Naive B cell (primary cell): ENCODE measurements at places on chromosomes 1 and 21.

GRCh38 chr1:169012416-169012815, 94.1 kb upstream of the ATP1B1 start:
- H3K27ac ChIP-seq = no peak overlapping the region
- H3K4me1 ChIP-seq = no peaks in the 10 kb centered on the region
- H3K4me3 ChIP-seq = no peak overlapping the region
- DNase-seq = no peak
- peaks cover 8% of the 10 kb centered on the region for H3K27me3 ChIP-seq

GRCh38 chr1:244965185-244966030, 101.1 kb upstream of the HNRNPU start:
- H3K4me3 ChIP-seq = no peak overlapping the region
- H3K36me3 ChIP-seq = no peaks in the 10 kb centered on the region
- peaks cover 16% of the 10 kb centered on the region for H3K4me1 ChIP-seq
- DNase-seq = no peak
- no peaks in the 10 kb centered on the region for H3K27me3 ChIP-seq
- no peak overlapping the region for H3K27ac ChIP-seq

DNA sequence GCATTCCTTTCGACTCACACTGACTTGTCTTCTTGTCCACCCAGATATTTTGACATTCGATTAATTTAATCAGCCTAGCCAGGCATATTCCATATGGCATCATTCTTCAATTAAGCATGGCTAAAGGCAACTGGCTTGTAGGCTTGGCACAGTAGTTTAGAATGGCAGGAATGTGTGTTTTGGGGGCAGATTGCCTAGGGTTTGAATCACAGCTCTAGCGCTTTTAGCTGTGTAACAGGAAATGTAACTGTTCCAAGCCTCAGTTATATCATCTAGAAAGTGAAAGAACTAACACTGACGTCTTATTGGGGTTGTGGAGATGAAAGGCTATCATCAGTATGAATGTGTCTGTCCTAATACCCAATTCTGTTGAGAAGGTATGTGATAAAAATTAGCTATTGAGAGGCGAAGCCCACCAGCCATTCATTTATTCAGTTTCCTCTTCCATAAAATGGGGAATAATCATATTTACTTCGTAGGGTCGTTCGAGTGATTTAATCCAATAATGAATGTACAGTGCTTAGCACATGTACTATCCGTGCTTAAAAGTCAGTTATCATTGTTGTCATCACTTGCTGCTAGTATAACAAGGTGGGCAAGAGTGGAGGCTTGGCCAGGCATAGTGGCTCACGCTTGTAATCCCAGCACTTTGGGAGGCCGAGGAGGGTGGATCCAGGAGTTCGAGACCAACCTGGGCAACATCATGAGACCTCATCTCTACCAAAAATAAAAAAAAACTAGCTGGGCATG, 41.6 kb upstream of the GRHL3 start:
- no peak overlapping the region for H3K27ac ChIP-seq
- H3K4me1 ChIP-seq = no peaks in the 10 kb centered on the region

GRCh38 chr1:43492826-43493225, 37.9 kb upstream of the PTPRF start:
- H3K4me1 ChIP-seq = no peaks in the 10 kb centered on the region
- no peak for DNase-seq
- peaks cover 34% of the 10 kb centered on the region for H3K36me3 ChIP-seq
- H3K4me3 ChIP-seq = no peak overlapping the region

DNA sequence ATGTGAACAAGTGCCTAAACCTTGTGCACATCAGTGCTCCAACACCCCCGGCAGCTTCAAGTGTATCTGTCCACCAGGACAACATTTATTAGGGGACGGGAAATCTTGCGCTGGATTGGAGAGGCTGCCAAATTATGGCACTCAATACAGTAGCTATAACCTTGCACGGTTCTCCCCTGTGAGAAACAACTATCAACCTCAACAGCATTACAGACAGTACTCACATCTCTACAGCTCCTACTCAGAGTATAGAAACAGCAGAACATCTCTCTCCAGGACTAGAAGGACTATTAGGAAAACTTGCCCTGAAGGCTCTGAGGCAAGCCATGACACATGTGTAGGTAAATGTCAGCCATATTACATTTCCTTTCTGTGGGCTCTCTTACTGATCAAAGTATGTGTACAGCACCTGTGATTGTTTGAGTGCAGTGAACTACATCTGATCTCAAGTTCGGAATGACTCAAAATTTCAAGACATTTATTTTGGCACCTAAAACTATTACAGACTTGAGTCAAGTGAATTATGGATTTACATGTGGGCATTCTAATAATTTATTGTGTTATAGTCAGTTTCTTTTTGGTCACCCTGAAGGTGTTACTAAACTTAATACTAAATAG, 196.5 kb downstream of the TPR start:
- H3K36me3 ChIP-seq = no peaks in the 10 kb centered on the region
- H3K4me3 ChIP-seq = no peak overlapping the region
- DNase-seq = no peak
- no peaks in the 10 kb centered on the region for H3K4me1 ChIP-seq
- peaks cover 5% of the 10 kb centered on the region for H3K27me3 ChIP-seq

DNA sequence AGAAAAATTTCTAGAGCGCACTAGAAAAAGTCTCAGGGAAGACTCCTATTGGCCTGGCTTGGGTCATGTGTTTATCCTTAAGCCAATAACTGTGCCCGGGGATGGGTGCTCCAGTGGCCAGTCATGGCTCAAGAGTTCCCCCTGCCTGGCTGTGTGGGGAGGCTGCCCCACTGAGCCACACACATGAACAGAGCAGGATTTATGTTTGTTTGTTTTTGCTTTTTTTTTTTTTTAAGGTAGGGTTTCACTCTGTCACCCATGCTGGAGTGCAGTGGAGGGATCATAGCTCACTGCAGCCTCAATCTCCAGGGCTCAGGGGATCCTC, 21.8 kb downstream of the EDN2 start:
- H3K36me3 ChIP-seq = no peaks in the 10 kb centered on the region
- H3K27me3 ChIP-seq = peaks cover 19% of the 10 kb centered on the region
- no peaks in the 10 kb centered on the region for H3K4me1 ChIP-seq
- H3K4me3 ChIP-seq = no peak overlapping the region
- H3K27ac ChIP-seq = no peak overlapping the region

- no peak overlapping the region for H3K27ac ChIP-seq
- H3K27me3 ChIP-seq = no peaks in the 10 kb centered on the region
- no peak for DNase-seq
- no peaks in the 10 kb centered on the region for H3K4me1 ChIP-seq
- H3K36me3 ChIP-seq = no peaks in the 10 kb centered on the region
- no peak overlapping the region for H3K4me3 ChIP-seq
Observed at GRCh38 chr1:233569636-233570035, 44.3 kb upstream of the KCNK1 start.

GRCh38 chr1:154448331-154448811, 43.2 kb downstream of the IL6R start:
- no peak for DNase-seq
- peaks cover 11% of the 10 kb centered on the region for H3K27me3 ChIP-seq
- H3K4me1 ChIP-seq = no peaks in the 10 kb centered on the region
- peaks cover 12% of the 10 kb centered on the region for H3K36me3 ChIP-seq
- no peak overlapping the region for H3K4me3 ChIP-seq

DNA sequence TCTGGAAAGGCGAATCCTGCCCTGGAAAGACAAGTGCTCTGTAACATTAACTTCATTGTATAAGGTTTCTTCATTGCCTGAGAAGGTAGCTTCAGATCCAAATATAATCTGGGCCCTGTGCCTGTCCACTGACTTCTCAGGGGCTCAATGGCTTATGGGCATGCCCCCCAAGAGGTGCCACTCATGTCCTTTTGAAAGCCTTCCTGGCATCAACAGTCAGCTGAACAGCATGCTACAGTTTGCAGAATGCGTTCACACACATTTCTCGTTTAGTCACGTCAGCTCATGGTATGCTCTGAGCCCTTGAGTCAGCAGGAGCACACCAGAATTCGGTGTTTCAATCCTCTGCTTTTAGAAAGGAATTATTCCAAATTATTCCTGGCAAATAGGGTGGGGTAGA, 23.8 kb downstream of the TMCC2 start:
- H3K4me3 ChIP-seq = no peak overlapping the region
- DNase-seq = no peak
- no peak overlapping the region for H3K27ac ChIP-seq

GRCh38 chr1:172212124-172212523, 208.4 kb upstream of the C1orf105 start:
- DNase-seq = no peak
- H3K27ac ChIP-seq = no peak overlapping the region
- no peaks in the 10 kb centered on the region for H3K36me3 ChIP-seq
- no peaks in the 10 kb centered on the region for H3K27me3 ChIP-seq
- H3K4me1 ChIP-seq = no peaks in the 10 kb centered on the region
- no peak overlapping the region for H3K4me3 ChIP-seq

DNA sequence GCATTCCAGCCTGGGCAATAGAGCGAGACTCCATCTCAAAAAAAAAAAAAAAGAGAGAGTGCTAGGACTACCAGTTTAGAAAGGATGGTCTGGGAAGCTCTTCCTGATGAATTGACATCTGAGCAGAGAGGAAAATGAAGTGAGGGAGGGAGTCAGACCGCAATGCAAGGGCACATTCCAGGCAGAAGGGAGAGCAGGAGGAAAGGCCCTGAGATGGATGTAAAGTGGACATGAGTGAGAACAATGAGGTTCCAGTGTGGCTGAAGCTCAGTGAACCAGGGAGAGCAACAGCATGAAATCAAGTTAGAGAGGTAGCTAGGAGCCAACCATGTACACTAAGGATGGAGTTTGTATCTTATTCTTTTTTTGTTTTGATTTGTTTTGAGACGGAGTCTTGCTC, 55.9 kb upstream of the SPOCD1 start:
- H3K4me3 ChIP-seq = no peak overlapping the region
- DNase-seq = no peak
- H3K27me3 ChIP-seq = no peaks in the 10 kb centered on the region
- no peaks in the 10 kb centered on the region for H3K36me3 ChIP-seq

DNA sequence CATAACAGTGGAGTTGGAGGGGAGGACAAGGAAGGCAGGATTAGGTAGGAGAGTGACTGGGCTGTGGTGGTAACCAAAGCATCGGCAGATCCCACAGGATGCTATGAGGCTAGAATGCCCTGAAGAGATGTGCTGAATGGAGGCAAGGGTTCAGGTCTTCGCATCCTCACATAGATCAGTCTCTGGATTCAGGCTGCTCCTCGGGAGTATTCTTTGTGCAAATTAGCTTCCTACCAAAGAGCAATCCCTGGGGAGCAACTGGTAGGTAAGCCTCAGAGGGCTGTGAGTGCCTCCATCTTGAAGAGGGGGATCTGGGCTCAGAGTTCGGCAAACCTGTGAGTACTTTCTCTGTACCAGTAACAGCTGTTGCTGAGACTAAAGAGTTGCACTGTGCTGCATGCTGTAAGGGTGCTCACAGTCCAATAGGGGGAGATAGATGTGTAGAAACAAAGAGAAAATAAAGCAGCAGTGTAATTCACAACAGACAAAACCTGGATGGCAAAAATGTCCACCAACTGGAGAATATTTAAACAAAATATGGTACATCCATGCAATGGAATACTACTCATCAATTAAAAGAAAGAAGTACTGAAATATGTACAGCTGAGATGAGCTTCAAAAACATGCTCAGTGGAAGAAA, 322.4 kb upstream of the DEPDC1 start:
- no peak for DNase-seq
- no peak overlapping the region for H3K4me3 ChIP-seq
- no peaks in the 10 kb centered on the region for H3K4me1 ChIP-seq
- no peak overlapping the region for H3K27ac ChIP-seq

- no peaks in the 10 kb centered on the region for H3K27me3 ChIP-seq
- H3K4me1 ChIP-seq = peaks cover 22% of the 10 kb centered on the region
- DNase-seq = no peak
- H3K4me3 ChIP-seq = no peak overlapping the region
Observed at GRCh38 chr1:93818570-93818959, 60.4 kb downstream of the DNTTIP2 start.

DNA sequence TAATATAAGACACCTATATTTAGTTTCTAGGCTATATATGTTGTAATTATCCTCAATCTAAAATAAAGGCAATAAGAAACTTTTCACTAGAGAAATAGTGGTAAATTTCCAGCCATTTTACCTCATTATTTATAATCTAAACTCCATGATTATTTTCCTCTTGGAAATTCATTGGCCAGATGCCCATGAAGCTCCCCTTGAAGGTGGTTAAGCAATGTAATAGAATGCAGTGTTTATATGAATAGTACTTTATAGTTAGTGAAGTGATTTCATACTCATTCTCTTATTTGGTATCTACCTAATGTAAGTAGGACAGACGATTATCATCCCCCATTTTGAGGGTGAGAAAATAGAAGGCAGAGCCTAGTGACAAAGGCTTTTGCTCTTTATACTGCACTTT, 26.5 kb downstream of the NFYC start:
- H3K36me3 ChIP-seq = no peaks in the 10 kb centered on the region
- no peak for DNase-seq
- H3K27me3 ChIP-seq = no peaks in the 10 kb centered on the region
- no peak overlapping the region for H3K4me3 ChIP-seq
- no peak overlapping the region for H3K27ac ChIP-seq
- peaks cover 56% of the 10 kb centered on the region for H3K4me1 ChIP-seq

DNA sequence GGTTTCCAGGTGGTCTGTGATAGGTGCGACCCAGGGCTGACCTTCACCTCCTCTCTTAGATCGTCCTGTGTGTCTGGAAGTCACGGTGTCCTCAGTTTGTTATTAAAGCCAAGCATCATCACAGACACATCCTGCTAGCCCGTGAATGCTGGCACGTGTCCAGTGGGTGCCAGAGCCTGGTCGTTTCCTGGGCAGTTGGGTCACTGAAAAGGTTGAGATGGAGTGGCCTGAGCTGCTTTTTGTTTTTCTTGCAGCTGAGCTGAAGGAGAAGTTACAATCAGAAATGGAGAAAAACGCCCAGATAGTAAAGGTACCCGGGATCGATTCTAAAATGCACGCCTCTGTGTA, 23.2 kb downstream of the PCNT start:
- H3K27me3 ChIP-seq = no peaks in the 10 kb centered on the region
- peaks cover 8% of the 10 kb centered on the region for H3K36me3 ChIP-seq
- no peaks in the 10 kb centered on the region for H3K4me1 ChIP-seq
- H3K27ac ChIP-seq = no peak overlapping the region

GRCh38 chr1:16612332-16613172, 812 bp downstream of the NBPF1 start:
- DNase-seq = no peak
- H3K4me3 ChIP-seq = no peak overlapping the region
- no peaks in the 10 kb centered on the region for H3K4me1 ChIP-seq
- no peak overlapping the region for H3K27ac ChIP-seq
- H3K27me3 ChIP-seq = no peaks in the 10 kb centered on the region

DNA sequence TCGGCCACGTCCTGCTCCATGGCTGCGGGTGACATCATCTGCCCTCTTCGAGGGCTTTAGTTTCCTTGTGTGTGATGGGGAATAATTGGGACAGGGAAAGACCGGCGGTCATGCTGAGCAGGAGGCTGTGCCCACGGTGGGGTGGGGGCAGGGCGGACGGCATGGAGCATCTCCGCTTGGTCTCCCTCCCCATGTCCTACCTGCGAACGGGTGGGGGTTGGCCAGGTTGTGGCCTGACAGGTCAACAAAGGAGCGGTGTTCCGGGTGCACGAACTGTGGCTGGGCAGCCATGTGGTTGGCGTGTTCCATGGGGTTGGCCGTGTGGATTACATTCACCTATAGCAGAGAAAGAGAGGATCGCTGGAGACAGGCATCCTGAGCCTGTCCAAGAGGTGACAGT, 80.0 kb downstream of the PIK3CD start:
- DNase-seq = no peak
- peaks cover 11% of the 10 kb centered on the region for H3K36me3 ChIP-seq
- peak overlapping the region; percentile 96 for H3K27ac ChIP-seq
- peaks cover 24% of the 10 kb centered on the region for H3K4me1 ChIP-seq
- no peaks in the 10 kb centered on the region for H3K27me3 ChIP-seq

GRCh38 chr21:46067505-46068201, 30.3 kb upstream of the COL6A2 start:
- no peak overlapping the region for H3K4me3 ChIP-seq
- no peaks in the 10 kb centered on the region for H3K36me3 ChIP-seq
